Umbilical cord (tissue), 2 donors: ENCODE measurements at places on chromosomes 4 and X.

GRCh38 chrX:13153796-13154195 lies 109.4 kb upstream of the FAM9C start:
- DNase-seq: no peak

DNA sequence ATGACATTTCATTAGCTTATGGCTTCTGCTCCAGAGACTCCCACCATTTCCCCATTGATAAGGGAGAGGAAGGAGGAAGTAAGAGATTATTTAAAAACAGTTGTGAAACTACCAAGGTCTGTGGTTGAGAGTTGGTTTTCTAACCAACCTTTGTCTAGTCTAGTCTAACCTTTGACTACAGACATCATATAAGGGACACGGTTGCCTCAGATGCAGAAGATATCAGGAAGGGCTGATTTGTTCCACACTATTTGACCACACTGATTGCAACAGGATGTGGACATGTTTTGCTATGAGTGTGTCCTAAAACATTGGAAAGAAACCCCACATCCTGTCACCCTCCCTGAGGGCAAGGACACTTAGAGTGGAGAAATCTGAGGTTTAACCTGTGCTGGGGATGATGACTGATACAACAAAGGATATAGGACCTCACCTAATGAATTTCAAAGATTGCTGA lies 53.0 kb downstream of the COQ2 start:
- DNase-seq: no peak

DNA sequence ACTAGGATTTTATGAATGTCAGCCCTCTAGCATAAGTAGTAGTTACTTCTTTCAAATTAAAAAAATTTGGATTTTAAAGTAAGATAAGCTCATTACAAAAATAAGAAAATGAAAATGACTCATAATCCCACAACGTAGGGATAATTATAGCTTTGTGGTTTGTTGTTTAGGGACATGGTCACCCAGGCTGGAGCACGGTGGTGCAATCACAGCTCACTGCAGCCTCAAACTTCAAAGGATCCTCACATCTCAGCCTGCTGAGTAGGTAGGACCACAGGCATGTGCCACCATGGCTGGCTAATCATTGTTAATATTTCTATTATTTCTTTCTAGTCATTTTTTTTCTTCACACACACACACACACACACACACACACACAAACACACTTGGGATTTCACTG lies 57.6 kb downstream of the PLAC1 start:
- DNase-seq: no peak

DNA sequence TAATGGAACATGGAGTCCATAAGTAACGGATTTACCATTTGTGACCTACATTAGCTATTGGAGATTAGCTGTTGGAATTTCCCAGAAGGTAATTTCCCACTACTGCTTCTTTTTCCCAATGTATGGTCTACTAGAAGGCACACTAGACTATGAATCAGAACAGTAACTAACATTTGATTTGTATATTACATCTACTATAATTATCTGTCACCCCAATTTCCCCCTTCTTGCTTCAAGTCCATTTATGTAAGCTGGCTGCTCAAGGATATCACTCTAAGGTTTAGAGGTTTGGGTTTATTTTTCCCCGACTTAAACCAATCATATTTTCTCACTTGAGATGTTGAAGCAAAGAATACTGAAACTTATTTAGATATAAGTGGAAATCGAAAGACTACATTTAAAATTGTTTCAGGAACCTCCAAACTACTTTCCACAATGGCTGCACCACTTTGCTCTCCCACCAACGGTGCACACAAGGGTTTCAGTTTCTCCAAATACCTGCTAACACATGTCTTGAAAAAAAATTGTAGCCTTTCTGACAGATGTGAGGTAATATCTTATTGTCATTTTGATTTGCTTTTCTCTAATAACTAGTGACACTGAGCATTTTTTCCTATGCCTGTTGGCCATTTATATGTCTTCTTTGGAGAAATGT lies 33.3 kb upstream of the H2AZ1 start:
- DNase-seq: no peak

- DNase-seq: peak; percentile 49
Measured at GRCh38 chr4:186134257-186134656, 29.8 kb downstream of the FAM149A start.

DNA sequence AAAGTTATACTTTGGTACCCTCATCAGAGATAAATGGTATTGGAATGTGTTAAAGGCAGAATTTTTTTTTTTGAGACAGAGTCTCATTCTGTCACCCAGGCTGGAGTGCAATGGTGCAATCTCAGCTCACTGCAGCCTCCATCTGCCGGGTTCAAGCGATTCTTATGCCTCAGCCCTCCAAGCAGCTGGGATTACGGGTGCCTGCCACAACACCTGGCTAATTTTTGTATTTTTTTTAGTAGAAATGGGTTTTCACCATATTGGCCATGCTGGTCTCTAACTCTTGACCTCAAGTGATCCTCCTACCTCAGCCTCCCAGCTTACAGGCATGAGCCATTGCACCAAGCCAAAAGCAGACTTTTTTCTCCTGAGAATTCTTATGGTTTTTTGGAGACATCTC lies 11.4 kb upstream of the RELL1 start:
- DNase-seq: no peak
